Progenitor cell of endocrine pancreas (in vitro differentiated cells): ENCODE measurements at places on chromosomes 16 and 17. TPM values are rescaled to one million over a fixed set of nuclear protein-coding genes. Genes with fewer than 3 reads are reported as not detected.

The TMC6 gene
- total RNA-seq = 125 and 134 TPM in 2 replicates

GRCh38 chr17:54793271-54793670 is 107.4 kb upstream of the TOM1L1 start:
- DNase-seq = no peak

DNA sequence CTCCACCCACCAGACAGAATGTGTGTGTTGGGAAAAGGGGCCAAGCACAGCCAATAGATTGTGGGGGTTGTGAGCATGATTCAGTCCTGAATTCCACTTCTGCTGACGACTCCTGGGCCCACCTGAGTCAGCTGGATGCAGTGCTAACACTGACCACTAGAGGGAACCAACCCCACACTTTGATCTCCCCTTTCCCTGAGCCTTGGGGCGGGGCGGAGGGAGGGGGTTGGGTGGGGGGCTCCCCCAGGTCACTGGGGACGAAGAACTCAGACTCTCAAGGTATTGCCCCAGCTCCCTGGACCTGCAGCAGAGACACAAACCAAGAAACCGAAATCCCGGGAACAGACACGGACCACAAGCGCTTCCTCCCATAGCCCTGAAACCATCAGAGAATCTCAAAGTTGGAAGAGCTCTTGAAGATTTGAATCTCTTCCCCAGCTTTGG is 621 bp upstream of the CSHL1 start:
- DNase-seq = peak; percentile 63

GRCh38 chr17:79633154-79633553 is 22.3 kb upstream of the RBFOX3 start:
- DNase-seq = peak; percentile 4

GRCh38 chr16:62967163-62967562 is 930.9 kb upstream of the CDH8 start:
- no peak for DNase-seq

The RAC3 gene
- 25.2 and 26.2 TPM in 2 replicates for total RNA-seq

GRCh38 chr16:47363761-47364160 is 97.1 kb downstream of the ITFG1 start:
- DNase-seq = no peak

- no peak for DNase-seq
These were observed 227.5 kb downstream of the SPECC1 start for GRCh38 chr17:20236578-20237227.

The TEX14 gene
- total RNA-seq = 0.11 and 0.22 TPM in 2 replicates

- no peak for DNase-seq
These were observed 22.6 kb downstream of the DYNC1LI2 start for GRCh38 chr16:66728804-66729203.

DNA sequence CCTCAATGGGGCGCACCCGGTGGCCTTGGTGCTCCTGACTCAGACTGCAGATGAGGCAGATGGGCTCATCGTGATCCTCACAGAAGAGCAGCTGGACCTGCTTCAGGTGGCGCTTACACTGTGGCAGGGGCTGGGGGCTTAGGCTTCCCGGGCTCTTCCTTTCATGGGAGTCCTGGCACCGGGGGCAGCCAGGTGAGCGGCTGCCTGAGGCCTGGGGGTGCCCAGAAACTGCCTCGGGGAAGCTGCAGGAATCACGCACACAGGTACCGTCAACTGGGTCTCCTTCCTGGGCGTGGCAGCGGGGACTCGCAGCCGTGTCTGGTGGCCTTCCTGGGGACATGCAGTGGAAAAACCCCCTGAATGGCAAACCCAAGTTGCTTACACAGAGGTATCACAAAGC is 7.0 kb downstream of the MEFV start:
- DNase-seq = no peak

DNA sequence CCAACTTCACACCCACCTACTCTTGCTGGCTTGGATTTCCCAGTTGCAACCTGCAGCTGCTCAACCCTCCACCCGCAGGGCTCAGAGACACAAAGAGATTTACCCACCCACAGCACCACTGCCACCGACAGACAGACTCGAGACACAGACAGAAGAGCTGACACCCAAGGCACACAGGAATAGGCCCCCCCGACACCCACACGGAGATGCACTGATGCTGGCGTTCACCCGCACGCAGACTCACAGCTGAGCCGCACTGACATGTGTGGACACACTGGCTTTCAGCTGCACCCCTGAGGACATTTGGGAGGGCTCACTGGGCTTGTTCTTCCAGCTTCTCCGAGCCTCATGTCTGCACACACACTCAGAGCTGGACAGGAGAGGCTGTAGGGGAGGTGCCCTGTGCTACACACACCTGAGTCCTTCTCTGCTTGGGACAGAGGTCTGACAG is 8.2 kb downstream of the STX1B start:
- DNase-seq = no peak

The DNAH9 gene
- total RNA-seq = 1.5 and 2.3 TPM in 2 replicates

DNA sequence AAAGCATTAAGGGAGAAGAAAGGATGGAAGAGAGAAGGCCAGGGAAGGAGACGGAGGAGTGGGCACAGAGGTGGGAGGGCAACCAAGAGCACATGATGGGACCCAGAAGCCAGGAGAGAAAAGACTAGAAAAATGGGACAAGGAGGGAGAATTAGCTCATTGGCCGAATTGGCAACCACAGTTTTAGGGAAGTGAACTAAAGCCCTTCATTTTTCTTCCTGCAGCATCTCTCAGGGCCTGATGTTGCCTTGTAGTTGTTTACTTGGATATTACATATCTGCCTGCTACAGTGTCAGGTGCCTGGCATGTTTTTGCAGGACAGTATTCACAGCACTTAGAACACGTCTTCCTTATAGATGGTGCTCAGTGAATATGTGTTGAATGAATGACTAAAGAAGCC is 19.0 kb downstream of the EMP2 start:
- DNase-seq = no peak

GRCh38 chr16:23217646-23218045 is 35.1 kb downstream of the SCNN1G start:
- no peak for DNase-seq

- no peak for DNase-seq
These were observed 161.4 kb upstream of the C16orf82 start for GRCh38 chr16:26905336-26905735.

- DNase-seq = no peak
These were observed 5.0 kb downstream of the SOST start for GRCh38 chr17:43753493-43754129.

- DNase-seq = no peak
These were observed 31.4 kb downstream of the ACTG1 start for GRCh38 chr17:81481073-81481799.

DNA sequence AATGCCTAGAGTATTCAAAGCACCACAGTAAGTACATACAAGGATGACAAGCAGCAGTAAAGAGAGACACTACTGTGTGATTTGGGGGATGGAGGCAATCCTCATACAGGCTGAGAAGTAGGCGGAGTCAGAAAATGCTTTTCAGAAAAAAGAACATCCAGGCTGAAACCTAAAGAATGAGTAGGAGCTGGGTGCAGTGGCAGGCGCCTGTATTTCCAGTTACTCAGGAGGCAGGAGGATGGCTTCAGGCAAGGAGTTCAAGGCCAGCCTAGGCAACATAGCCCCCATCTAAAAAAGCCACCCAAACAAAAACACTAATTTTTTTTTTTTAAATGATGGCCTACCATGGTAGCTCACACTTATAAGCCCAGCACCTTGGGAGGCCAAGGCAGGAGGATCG is 10.3 kb downstream of the KANSL1 start:
- no peak for DNase-seq

- DNase-seq = peak; percentile 37
These were observed 1.5 kb downstream of the DLX3 start for GRCh38 chr17:49993423-49994060.

The MIEN1 gene
- 43.4 and 48.0 TPM in 2 replicates for total RNA-seq

- no peak for DNase-seq
These were observed 8.9 kb downstream of the BAIAP2 start for GRCh38 chr17:81043725-81044427.

The MAZ gene
- 345 and 347 TPM in 2 replicates for total RNA-seq

DNA sequence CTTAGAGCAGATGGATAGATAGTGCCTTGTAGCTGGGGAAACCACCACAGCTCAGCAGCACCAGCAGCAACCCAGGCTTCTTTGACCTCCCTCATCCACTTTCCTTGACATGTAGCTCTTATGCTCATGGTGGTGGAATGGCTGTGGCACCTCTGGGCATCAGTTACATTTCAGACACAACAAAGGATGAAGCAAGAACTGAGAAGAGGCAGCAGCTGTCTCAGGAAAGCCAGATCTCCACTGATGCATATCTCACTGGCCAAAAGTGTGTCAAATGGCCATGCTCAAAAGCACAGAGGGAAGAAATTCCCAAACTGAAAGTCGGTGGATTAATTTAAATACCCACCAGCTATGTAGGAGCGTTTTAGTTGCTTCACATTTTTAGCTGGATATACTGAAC is 671.4 kb upstream of the SALL1 start:
- no peak for DNase-seq

DNA sequence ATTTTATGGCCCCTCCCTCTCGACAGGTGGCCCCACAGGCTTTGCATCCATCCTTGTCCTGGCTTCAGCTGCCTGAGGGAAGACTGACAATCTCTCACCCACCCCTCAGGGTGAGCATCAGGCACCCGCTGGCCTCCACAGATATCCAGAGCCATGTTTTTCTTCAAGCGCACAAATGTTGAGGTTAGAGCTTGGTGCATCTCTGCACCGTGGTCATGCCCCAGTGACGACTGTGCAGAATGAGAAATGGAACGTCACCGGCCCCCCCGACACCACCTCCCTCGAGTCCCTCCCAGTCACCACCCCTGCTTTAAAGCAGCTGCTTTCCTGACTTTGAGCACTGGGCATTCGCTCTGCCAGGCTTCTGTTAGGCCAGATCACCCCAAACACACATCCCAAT is 19.8 kb upstream of the TIMP2 start:
- no peak for DNase-seq

GRCh38 chr16:67760956-67761230 is 41.8 kb upstream of the GFOD2 start:
- DNase-seq = no peak

DNA sequence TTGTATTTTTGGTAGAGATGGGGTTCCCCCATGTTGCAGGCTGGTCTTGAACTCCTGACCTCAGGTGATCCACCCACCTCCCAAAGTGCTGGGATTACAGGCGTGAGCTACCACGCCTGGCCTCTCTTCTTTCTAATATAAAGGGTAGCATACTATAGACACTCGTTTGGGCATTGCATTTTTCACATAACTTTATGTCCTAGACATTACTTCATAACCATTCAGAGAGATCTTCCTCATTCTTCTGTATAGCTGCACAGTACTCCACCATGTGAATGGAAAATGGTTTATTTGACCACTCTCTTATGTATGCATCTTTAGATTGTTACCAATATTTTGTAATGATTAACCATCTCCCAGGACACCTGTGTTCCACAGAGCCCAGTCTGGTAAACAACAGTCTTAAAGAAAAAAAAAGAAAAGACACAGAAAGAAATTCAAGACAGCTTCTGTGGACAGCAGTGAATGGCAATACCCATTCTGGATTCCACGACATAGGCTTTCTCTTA is 42.1 kb downstream of the TK2 start:
- DNase-seq = no peak

The SLC5A10 gene
- total RNA-seq = not detected in 2 replicates

GRCh38 chr17:15451680-15452079 is 15.7 kb downstream of the CDRT4 start:
- no peak for DNase-seq

GRCh38 chr17:7889166-7889955 is 772 bp downstream of the CHD3 start:
- no peak for DNase-seq

The MPP2 gene
- total RNA-seq = 5.4 and 6.4 TPM in 2 replicates

GRCh38 chr17:40349895-40350688 is 14.4 kb downstream of the GJD3 start:
- peak; percentile 62 for DNase-seq

GRCh38 chr16:56282451-56282850 is 91.2 kb downstream of the GNAO1 start:
- no peak for DNase-seq

DNA sequence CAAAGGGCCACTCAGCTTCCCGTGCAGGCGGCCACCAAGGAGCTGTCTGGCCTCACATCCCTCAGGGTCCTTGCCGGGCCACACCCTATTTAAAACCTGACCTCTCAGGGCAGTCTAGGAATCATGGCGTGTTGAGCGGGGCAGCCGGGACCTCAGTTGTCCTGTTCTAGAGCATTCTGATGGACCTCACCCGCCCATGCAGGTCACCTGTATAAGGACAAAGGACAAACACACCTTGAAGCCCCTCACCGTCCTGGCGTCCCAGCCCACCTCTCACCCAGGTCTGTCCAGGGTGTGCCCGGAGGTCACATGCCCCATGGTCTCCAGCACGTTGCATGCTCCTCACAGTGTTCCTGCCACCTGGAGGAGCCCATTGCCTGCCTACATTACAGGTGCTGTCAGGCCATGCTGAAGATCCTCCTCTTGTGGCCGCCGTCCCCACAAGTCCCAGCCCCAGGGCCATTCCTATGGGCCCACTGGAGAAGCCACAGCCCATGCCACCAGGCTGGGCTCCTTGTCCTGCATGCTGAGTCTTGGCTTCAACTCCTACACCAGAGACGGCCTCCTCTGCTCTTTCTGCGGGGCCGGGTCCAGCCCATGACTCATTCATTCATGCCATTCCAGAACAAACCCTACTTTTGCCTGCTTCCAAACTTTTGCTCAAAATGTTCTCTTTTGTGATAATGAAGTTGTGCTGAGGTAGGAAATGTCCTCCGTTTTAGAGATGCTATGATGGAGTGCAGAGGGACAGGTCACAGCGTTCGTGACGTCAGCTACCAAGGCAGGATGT is 46.3 kb downstream of the PEMT start:
- no peak for DNase-seq

GRCh38 chr16:74585846-74586443 is 21.0 kb downstream of the GLG1 start:
- no peak for DNase-seq

The SP6 gene
- total RNA-seq = 0.74 and 1.1 TPM in 2 replicates
